ENCODE measurements at places on chromosomes 1 and 21. TPM values are rescaled to one million over a fixed set of nuclear protein-coding genes. Genes with fewer than 3 reads are reported as not detected.
A peak's percentile ranks its signal among the peaks of the same experiment; 100 is the strongest.

DNA sequence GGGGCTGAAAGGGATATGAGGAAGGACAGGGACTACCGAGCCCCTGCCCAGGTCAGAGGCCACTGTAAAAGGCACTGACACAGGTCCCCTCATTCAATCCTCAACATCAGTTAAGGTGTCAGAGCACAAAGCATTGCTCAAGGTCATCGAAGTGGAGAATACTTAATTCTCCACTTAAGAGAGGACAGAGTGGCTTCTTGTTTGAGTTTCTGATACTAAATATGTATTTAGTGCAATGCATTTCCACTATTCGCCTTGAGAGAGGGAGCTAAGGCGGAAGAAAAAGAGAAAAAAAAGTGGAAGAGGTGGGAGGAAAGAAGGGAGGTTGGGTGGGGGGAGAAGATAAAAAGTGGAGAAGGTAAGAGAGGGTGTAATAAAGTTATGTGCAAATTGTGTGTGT is 100.1 kb upstream of the SPATA6 start:
- no peaks in the 10 kb centered on the region for H3K4me1 ChIP-seq
- no peak overlapping the region for H3K27ac ChIP-seq
- DNase-seq, result no peak
- no peaks in the 10 kb centered on the region for H3K36me3 ChIP-seq

DNA sequence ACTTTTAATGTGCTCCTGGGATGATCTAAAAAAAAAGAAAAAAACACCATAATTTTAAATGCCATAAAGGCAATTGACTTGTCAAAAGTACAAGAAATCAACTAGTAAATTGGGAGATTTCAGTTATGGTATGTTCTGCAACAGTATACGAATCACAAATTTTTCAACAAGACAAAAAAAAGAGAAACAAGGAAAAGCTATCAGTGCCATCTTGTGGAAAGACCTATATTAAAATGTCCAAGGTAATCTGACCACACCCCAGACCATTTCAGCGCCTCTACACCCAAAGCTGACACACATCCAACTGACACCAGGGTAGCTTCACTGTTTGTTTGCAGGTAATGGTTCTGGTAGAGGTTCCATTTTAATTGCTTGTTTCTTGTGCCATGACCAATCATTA is 5.0 kb upstream of the DUSP23 start:
- H3K27me3 ChIP-seq, result peaks cover 2% of the 10 kb centered on the region
- no peak overlapping the region for H3K27ac ChIP-seq
- DNase-seq, result no peak
- no peaks in the 10 kb centered on the region for H3K4me1 ChIP-seq

MYBPHL gene
- not detected for total RNA-seq

MARK1 gene
- total RNA-seq, result not detected

DNA sequence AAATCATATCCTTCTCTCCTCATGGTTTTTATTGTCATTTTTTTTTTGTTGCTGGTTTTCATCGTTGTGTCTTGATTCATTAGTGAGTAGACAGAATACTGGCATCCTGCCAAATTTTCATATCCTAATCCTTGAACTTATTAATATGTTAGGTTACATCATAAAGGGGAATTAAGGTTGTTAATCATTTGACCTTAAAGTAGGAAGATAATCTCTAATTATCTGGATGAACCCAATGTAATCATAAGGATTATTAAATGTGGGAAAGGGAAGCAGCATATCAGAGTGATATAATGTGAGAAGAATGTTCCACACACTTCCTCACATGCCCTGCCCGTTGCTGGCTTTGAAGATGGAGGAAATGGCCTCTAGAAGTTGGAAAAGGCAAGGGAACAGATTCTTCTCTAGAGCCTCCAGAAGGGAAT is 299.7 kb downstream of the HMCN1 start:
- H3K4me1 ChIP-seq, result no peaks in the 10 kb centered on the region
- no peak overlapping the region for H3K4me3 ChIP-seq
- no peaks in the 10 kb centered on the region for H3K36me3 ChIP-seq
- no peaks in the 10 kb centered on the region for H3K27me3 ChIP-seq
- no peak overlapping the region for H3K27ac ChIP-seq

SPRR1B gene
- not detected for total RNA-seq

DESI2 gene
- total RNA-seq, result 30.5 TPM

C1orf210 gene
- not detected for total RNA-seq

DNA sequence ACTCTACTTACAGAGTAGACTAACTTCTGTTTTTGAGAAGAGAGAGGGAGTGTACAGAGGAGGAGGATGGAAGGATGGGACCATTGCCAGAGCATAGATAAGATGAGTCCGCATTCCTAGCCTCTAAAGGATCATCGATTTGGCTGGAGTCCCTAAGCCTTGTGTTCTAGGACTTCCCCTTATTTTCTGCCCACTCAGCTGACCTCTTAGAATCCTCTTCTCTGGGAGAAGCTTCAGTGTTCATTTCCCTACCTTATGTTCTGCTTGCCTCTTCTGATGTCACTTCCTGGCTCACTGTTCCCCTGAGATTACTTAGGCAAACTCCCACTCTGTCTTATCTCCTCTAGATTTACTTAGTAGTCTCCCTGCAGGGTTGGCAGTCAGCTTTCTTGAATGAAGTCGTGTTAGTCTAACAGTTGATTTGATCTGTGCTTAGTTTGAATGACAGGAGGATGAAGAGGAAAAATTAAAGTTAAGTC is 156.7 kb downstream of the SYT2 start:
- no peaks in the 10 kb centered on the region for H3K4me1 ChIP-seq
- H3K27me3 ChIP-seq, result no peaks in the 10 kb centered on the region
- DNase-seq, result no peak
- no peak overlapping the region for H3K4me3 ChIP-seq

GRCh38 chr1:205275133-205275532 is 46.4 kb downstream of the NUAK2 start:
- H3K27ac ChIP-seq, result no peak overlapping the region
- H3K27me3 ChIP-seq, result no peaks in the 10 kb centered on the region
- H3K36me3 ChIP-seq, result no peaks in the 10 kb centered on the region
- peaks cover 53% of the 10 kb centered on the region for H3K4me1 ChIP-seq
- H3K4me3 ChIP-seq, result no peak overlapping the region
- peak; percentile 74 for DNase-seq

FCRL2 gene
- total RNA-seq, result 0.49 TPM

GRCh38 chr1:1432274-1432950 is 3.1 kb upstream of the VWA1 start:
- peaks cover 21% of the 10 kb centered on the region for H3K4me1 ChIP-seq
- no peak for DNase-seq
- no peaks in the 10 kb centered on the region for H3K36me3 ChIP-seq
- H3K4me3 ChIP-seq, result no peak overlapping the region
- H3K27ac ChIP-seq, result no peak overlapping the region
